ENCODE measurements at places on chromosomes 12 and 14. TPM values are rescaled to one million over a fixed set of nuclear protein-coding genes. Genes with fewer than 3 reads are reported as not detected.

C12orf54 gene
- total RNA-seq, result not detected

DNA sequence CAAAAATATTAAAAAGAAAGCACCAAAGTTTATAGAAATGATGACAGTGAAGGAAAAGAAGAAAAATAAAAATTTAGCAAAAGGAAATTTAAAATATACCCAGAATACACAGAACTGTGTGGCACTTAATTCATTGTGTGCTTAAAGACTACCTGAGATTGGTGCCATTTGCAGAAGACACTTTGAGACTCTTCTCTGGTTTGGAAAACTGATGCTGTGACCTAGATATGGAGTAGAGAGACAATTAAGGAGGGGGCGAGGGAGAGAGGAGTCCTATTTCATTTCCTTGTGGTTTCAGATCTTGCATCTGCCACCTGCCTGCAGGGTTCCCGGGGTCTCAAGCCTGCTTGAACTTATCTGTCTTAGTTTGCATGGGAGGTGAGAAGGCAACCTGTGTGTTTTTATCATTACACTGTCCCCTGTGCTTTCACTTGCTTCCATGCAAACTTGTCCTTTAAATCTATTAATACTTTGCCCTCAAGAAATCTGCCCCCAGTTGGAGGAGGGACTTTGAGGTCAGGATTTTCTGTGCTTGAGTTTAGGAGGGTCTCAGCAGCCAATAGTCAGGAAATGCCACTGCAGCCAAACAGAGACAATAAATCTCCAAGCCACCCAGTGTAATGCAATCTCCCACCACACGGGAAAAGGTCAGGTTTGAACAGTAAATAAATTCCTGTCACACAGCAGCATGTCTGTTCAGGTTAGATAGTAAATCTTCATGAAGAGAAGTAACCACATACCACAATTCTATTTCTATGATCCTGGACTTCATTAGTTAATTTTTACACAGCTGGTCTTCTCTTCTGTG is 119.4 kb downstream of the CAND1 start:
- DNase-seq, result peak; percentile 2
- H3K4me1 ChIP-seq, result no peaks in the 10 kb centered on the region
- no peaks in the 10 kb centered on the region for H3K36me3 ChIP-seq
- no peak overlapping the region for H3K4me3 ChIP-seq
- no peaks in the 10 kb centered on the region for H3K27me3 ChIP-seq

- no peak overlapping the region for H3K4me3 ChIP-seq
- no peak for DNase-seq
- H3K27ac ChIP-seq, result no peak overlapping the region
- H3K27me3 ChIP-seq, result no peaks in the 10 kb centered on the region
- H3K36me3 ChIP-seq, result no peaks in the 10 kb centered on the region
These were observed 76.9 kb downstream of the LIN52 start for GRCh38 chr14:74161526-74162158.

GRCh38 chr14:59091976-59092375 is 96.5 kb upstream of the DAAM1 start:
- H3K4me1 ChIP-seq, result no peaks in the 10 kb centered on the region
- no peaks in the 10 kb centered on the region for H3K36me3 ChIP-seq
- no peak overlapping the region for H3K4me3 ChIP-seq
- H3K27ac ChIP-seq, result no peak overlapping the region

DNA sequence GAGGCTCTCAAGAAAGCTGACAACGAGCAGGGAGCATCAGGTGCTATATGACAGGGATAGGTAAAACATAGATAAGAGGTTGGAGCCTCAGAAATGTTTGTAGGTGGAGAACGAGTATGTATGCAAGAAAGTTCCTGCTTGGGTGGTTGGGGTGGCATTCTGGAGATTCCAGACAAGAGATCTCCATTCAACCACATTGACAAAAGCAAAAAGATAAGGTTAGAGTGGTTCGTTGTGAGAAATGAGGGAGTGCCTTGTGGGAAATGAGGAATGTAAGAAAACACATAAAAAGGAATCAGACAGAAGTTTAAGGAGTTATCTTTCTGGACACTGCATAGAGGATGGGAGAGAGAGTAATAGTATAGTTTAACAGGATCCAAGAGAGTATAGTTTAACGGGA is 290.3 kb downstream of the DPF3 start:
- no peak overlapping the region for H3K27ac ChIP-seq
- no peak overlapping the region for H3K4me3 ChIP-seq
- no peaks in the 10 kb centered on the region for H3K36me3 ChIP-seq
- no peaks in the 10 kb centered on the region for H3K27me3 ChIP-seq
- no peak for DNase-seq

DNA sequence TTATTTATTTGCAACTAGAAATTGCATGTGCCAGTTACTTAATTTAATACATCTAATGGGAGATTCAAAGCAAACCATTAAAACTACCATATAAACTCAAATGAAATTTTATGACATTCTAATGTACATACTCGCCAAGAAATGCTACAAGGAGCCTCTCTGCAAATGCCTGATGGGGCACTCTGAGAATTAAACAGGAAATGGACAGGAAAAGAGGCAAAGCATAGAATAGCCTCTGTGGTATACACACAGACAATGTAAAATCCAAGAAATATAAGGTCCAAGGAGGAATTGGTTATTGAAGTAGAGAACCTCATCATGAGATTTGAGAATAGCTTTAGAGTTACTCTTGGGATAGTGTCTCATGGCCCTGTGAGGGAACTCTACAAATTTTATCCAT is 41.2 kb downstream of the RAB21 start:
- H3K27me3 ChIP-seq, result no peaks in the 10 kb centered on the region
- no peak overlapping the region for H3K27ac ChIP-seq
- no peak for DNase-seq
- no peaks in the 10 kb centered on the region for H3K36me3 ChIP-seq
- no peaks in the 10 kb centered on the region for H3K4me1 ChIP-seq
- H3K4me3 ChIP-seq, result no peak overlapping the region

Data from T-cell (primary cell).